NCI-H748 treated with DMSO at 0.1 percent for 48 hours (cell line): ENCODE measurements at places on chromosomes 6 and 20.

GRCh38 chr6:32969685-32970412 is 1.5 kb downstream of the BRD2 start:
- DNase-seq: peak; percentile 77

- DNase-seq: no peak
These were observed 233.1 kb upstream of the ZNF217 start for GRCh38 chr20:53826597-53827291.

DNA sequence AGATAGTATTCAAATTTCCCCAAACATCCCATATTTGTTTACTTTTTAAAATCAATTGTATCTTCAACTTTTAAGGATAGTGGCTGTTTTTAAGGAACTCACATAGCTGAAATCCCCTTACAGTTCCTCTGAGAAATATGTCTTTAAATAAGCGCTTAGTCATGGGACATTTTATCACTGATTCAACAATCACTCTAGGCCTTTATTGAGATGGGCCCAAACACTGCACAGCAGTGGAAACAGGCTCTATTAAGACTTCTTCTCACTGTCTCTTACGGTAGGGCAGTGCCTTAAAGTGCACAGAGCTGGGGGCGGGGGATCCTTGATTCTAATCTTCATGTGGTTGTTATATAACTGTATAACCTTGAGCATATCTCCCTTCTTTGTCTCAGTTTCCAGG is 59.8 kb upstream of the RREB1 start:
- no peak for DNase-seq

GRCh38 chr6:144528743-144529425 is 243.7 kb downstream of the UTRN start:
- no peak for DNase-seq

DNA sequence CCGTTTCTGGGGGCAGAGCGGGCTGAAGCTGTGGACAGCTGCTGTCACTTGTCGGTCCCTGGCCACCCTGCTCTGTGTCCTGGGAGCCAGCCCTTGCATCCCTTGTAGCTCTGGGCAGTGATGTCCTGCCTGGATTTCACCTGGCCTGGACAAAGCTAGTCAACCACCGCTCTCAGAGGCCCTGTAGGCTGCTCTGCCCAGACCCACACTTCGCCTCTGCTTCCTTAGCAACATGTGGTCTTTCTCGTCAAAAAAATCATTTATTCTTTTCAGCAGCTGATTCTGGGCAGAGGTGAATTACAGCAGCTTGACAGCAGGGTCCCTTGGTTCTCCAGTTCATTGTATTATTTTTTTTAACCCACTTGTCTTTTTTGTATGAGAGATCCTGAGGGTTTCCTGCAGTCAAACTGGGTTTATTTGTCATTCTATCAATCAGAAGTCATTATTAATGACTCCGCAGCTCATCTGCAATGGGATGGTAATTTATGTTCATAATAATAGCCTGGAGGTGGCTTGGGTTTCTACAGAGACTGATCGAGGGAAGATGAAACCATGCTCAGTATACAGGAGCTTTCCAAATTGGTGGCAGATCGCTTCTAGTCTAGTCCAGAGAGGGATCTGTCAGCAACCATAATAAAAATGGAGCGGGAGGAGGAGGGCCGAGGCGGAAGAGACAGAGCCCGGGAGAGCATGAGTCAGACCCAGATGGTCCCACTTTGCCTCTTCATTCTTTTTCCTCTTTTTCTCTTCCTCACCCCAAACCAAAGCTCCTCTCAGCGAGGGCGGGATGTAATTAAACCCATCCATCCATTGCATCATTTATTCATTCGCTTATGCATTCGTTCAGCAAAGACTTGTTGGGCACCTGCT is 22.4 kb downstream of the EDN3 start:
- no peak for DNase-seq

- DNase-seq: no peak
These were observed 66.0 kb downstream of the GPR6 start for GRCh38 chr6:110044096-110044495.

DNA sequence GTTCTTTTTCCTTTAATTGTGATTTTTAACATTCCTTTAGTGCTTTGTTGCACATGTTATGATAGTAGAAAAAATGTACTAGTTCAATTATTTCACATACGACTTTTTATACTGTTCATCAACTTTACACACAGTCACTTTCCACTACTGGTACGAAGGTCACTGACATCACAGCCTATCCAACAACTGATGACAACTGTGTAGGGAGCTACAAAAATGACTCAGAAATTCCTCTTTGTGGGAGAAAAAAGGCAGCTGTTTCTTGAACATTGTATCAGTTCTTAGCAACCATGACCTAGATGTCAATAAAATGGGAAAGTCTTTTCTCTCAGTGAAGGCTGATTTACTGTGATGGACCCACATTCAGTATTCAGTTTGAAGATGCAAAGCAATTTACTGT is 7.0 kb upstream of the ID4 start:
- DNase-seq: no peak

- DNase-seq: peak; percentile 28
These were observed 60.9 kb downstream of the COL9A1 start for GRCh38 chr6:70241991-70242420.

DNA sequence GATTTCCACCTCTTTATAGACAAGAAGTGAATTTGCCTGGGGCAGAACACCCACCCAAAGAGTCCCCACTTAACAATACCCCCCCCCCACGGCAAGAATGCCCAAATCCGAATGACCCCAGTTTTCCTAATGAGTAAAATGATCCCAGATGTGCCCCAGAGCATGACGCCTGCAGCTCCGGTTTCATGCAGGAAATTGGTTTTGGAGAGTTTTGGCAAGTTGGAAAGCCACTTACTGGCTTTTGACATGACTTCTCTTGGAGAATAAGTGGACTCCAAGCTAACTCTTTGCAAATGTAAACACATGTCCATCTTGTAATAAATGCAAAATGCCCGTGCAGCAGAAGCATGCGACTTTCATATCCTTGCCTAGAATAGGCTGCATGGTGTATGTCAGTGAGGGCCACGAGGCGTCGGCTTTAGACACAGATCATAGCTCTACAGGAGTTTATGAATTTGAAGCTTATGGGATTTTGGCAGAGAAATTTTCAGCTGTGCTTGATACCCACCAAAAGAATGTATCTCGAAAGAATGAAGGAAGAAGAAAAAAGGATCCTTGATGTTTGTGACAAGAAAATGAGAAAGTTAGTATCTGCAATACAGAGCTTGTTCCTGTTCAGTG is 24.2 kb downstream of the EDN3 start:
- DNase-seq: no peak

DNA sequence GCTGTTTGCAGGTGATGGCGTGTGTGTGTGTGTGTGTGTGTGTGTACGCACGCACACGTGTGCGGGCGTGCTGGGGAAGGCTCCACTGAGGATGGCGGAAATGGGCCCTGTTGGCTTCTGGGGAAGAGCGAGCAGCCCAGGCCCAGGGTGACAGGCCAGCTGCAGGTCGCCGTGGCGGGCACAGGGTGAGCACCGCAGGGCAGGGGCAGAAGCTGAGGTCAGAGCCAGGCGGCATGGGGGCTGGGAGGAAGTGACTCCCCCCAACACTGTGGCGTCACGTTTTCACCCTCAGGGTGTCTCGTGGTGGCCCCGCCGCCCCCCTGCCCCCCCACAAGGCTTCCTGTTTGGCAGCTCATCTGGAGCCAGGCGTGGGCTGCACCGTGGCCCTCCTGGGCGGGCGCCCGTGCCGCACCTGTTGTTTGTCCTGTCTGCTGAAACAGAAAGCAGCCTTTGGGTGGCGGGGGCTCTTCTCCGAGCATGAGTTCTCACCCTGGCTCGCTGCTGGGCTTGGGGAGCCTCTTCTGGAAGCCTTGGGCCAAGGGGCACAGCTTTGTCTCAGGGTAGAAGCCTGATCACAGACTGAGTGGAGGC is 7.1 kb downstream of the RBM38 start:
- no peak for DNase-seq

- peak; percentile 98 for DNase-seq
These were observed 119.4 kb downstream of the JARID2 start for GRCh38 chr6:15365273-15365687.

- no peak for DNase-seq
These were observed 6.8 kb upstream of the POU3F2 start for GRCh38 chr6:98827295-98828159.

GRCh38 chr6:153334121-153334520 is 203.0 kb upstream of the RGS17 start:
- no peak for DNase-seq

GRCh38 chr6:73151732-73152131 is 73.6 kb downstream of the KHDC1L start:
- DNase-seq: no peak

GRCh38 chr6:133248241-133249001 is 7.3 kb downstream of the EYA4 start:
- DNase-seq: no peak

- DNase-seq: peak; percentile 32
These were observed 545 bp downstream of the ACTR5 start for GRCh38 chr20:38748861-38749149.

DNA sequence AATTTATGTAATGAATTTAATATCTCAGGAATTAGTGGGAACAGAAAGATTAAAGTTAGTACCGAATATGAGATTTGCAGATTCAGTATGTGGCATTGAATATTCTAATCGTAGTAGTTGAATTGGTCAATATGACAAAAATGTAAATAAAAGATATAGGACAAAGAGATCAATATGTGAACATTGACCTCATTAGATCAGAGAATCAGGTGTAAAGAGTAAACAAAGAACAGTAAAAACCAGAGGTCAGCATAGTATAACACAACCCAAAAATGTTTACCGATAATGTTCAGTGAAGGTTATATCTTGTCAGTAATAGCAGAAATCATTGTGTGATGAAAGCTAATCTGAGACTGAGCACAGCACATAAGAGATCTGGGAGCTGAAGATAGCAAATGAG is 152.0 kb downstream of the FAM83B start:
- DNase-seq: no peak

GRCh38 chr6:5979650-5980420 is 26.9 kb downstream of the NRN1 start:
- no peak for DNase-seq

GRCh38 chr20:20731000-20731944 is 18.8 kb upstream of the RALGAPA2 start:
- no peak for DNase-seq

DNA sequence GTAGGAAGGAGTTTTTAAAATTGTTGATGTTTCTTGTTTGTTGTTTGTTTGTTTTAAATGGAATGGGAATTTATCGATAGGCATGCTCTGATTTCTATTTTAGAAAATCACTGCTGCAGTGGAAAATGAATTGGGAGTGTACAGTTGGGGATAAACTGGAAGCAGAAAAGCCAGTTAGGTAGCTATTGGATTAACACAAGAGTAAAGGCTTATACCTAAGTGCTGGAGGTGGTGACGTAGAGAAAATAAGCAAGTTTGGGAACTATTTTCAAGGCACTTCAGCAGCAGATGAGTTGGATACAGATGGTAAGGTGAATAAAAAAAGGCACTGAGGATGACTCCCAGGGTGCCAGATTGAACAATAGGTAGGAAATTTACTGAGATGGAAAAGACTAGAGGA is 164.9 kb downstream of the PLCB4 start:
- DNase-seq: no peak

GRCh38 chr6:127090051-127090450 is 28.4 kb upstream of the RSPO3 start:
- DNase-seq: no peak

DNA sequence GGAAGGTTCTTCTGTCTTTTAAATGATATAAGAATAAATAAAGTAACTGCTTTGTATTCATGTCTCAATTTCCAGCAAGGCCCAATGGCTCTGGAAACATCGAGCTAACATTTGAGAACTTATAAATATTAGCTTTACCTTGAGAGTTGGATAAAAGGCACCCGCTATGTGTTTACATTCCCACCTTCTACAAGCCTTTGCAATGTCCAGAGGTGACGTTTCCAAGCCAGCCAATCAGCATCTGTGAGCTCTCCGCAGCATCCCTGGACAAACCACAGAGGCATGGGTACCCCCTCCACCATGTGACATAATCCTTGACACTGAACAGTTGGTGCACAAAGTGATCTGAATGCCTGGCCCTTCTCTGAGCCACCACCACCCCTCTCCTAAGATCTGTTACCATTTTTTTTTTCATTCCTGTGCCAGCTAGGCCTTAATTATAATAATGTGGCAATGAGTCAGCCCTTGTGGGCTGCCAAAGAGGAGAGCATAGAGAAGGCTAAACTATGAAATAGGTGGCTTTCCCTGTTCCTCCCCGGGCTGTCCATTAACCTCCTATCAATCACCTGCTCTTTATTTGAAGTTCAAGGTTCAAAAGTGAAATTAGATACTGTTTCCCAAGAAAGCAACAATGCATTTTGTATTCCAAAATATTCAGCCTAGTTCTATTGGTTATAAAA is 4.1 kb downstream of the CBLN4 start:
- no peak for DNase-seq

- peak; percentile 36 for DNase-seq
These were observed 18.4 kb upstream of the NUP153 start for GRCh38 chr6:17725083-17725482.
